CD4-positive, alpha-beta T cell treated with Interferon alpha-2 for 1 hour (primary cell): ENCODE measurements at places on chromosomes 11 and 22.

GRCh38 chr22:42076764-42077485 lies 2.6 kb upstream of the SMDT1 start:
- DNase-seq = no peak

DNA sequence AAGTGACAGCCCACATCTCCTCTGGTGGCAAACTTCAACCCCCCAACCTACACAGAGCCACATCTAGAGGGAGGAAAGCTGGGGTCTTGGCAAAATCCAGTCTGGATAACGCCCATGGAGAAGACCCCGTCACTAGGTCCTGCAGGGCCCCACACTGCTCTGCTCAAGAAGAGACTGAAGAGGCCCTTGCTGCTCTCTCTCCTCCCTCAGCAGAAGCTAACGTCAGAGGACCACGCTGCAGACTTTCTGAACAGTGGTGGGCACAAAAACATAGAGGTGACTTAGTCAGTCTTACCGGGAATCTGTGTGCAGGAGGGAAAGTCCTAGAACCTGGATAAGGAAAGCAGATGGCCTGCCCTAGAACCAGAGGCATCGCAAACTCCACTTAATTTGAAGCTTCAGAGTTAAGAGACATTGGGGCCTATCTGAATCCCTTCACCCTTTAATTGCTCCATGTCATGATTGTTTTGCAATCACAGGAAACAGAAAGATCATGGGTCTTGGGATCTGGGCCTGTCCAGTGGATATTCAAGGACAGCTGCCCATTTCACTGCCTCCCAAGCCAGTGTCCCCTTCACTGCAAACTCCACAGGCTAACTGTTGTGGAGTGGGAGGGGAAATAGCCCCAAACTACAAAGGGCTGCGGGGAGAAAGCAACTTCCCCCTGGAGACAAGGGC lies 1.7 kb downstream of the DKK3 start:
- DNase-seq = no peak

GRCh38 chr11:129967996-129968395 lies 34.6 kb downstream of the PRDM10 start:
- no peak for DNase-seq

DNA sequence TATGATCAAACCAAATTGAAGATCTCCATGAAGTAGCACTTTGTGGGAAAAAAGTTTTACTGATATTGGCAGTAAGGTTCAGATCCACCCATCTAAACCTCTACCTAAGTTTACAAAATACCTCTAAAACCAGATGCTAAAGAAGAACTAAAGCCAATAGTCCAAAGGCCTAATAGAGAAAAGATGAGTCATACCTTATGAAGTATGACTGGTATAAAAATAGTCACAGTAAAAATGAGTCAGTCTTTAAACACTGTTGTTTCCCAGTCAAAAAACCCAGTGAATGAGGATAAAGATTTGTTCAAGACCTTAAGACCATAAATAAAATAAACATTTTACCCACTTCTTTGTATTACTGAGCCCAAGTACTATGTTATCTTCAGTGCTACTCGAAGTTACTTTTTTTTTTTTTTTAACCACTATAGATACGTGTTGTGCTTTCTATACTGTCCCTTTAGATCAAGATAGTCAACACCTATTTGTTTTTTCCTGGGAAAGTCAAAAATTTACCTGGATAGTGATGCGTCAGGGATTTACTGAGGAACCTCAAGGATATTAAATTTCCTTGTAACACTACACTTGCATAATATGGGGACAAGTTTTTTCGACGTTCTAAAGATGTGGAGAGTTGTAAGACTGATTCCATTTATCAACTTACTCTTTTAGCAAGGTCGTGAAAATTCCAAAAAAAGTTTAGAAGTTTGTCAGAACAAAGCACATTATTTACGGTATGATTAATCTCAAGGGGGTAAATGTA lies 87.3 kb downstream of the CCDC73 start:
- DNase-seq = no peak

DNA sequence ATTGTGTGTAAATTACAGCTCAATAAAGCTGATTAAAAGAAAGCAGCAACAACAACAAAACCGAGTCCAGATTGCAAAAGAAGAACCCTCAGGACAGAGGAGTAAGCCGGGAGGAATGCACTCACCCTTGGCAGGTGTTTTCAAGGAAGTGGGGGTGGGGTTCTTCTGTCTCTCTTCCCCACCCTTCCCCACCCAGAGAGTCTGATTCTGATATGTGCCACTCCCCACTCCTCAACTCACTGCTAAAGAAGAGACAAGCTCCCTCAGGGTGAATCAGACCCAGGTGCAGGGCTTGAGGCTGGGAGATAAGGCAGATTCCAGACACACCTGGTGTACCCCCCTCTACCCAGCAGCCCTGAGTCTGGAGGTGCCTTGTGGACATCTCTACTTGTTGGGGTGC lies 38.4 kb upstream of the PHF21A start:
- DNase-seq = no peak

- DNase-seq = no peak
Observed at GRCh38 chr11:34826384-34826726, 89.8 kb downstream of the APIP start.

DNA sequence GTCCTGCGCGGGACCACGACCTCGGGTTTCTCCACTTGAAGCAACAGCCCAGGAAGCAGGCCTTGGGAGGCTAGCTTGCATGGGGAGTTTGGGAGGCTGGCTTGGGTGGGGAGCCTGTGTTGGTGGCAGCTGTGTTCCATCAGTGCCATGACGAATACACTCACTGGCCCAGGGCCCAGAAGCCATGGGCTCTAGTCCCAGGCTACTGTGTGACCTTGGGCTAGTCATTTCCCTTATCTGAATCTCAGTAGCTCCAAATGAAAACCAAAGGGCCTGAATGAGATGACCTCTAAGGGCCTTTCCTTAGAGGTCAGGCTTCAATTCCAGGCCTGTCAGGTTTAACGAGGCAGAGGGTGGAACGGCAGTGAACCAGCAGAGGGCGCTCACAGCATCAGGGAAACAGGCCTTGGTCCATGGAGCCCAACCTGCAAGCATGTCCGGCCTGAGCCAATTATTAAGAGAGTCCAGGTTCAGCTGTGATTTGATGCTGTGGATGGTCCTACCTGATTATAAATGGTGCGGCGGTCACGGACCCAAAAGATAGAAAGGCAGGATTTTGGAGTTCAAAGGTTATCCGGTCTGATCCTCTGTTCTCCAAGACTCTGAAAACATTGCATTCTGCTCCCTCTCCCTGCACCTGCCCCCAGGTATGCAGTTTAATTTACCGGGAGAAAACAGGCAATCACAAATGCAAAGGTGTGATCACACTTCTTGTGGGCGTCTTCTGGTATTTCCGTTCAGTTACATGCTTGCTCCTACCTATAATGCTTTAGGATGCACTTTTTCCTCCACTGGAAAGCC lies 15.9 kb downstream of the PTPN5 start:
- peak; percentile 43 for DNase-seq

DNA sequence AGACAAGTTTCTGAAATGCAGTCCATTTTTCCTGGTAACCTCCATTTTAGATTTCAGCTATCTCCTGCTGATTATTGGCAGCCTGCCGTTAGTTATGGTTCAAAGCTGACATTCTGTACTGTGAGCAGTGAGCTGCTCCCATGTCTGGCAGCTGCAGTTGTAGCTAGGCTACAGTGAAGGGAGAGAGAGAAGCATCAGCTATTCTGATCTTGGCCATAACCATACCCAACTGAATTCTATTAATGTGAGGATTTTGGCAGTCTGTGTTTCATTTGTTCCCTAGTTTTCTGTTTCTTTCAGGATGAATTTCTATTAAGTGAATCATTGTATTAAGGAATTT lies 33.4 kb downstream of the SIK2 start:
- DNase-seq = no peak

DNA sequence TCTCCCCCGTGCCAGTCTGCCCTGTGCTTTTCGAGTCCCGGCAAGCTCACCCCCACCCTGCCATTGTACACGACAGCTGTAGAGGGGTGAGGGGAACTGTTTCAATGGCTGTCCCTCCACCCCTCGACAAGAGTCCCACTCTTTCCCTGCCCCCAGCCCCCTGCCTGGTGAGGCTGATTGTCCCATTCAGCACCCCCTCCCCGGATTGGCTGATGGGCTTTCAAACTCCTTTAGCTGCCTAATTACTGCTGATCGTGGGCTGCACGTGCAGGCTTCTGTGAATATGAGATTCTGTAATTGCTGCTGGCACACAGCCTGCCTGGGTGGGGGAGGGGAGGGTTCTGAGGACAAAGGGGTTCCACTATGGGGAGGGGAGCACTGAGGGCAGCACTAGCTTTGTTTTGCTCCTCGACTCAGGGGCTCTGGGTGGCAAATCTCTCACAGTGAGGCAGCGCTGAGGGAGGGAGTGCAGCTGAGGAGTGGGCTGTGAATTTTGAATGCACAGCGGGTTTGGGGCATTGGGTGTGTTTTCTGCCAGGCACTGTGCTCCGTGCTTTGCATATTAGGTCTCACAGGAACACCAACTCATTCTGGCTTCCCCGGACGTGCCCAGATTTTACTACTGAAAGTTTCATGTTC lies 42.6 kb upstream of the ACCSL start:
- DNase-seq = no peak

DNA sequence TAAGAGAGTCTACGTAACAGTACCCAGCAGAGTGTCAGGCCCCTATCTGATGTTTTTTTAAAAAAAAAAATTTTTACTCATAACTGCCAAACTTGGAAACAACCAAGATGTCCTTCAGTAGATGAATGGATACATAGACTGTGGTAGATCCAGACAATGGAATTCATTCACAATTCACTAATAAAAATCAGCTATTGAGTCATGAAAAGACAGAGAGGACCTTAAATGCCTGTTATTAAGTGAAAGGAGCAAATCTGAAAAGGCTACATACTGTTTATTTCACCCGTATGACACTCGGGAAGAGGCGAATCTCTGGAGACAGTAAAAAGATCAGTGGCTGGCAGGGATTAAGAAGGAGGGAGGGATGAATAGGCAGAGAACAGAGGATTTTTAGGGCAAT lies 541.4 kb upstream of the TENM4 start:
- DNase-seq = no peak

DNA sequence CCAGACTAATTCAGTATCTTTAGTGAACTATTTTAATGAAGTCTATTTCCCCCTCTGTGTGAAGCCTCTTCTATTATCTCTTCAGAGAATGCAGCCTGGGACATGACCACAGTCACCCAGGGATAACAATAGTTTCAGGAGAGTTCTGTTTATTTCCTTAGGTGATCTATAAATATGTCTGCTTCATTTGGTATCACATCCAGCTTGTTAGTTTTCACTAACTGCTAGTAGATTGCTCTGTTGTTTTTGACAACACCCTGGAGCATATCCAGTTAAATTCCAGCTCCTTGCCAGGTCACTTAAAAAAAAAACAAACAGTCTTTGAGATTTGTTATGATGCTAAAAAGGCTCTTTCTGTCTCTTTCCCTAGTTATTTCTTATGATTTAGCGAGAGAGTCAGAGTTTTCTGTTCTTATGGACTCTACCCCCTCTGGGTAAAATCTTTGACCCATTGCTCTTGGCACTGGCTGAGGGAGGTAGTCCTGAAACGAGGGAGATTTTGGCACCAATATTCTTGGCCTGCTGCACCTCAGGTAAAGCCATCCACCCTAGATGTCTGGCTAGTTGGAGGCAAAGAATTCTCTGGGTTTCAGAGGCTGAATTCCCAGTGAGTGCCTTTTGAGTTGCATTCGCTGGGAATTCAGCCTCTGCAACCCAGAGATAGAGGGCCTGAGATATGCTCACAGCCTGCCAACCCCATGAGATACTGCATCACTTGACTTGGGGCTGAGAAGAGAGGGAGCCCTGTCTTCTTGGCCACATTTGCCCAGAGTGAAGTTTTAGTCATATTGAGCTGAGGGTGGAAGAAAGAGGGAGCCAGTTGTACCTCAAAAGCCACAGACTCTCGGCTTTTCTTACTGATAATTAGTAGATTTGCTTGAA lies 159.1 kb downstream of the PGR start:
- DNase-seq = no peak

- DNase-seq = no peak
Observed at GRCh38 chr22:46136486-46137217, 13.7 kb upstream of the PPARA start.

- DNase-seq = no peak
Observed at GRCh38 chr11:66448523-66448922, 9.9 kb upstream of the MRPL11 start.

DNA sequence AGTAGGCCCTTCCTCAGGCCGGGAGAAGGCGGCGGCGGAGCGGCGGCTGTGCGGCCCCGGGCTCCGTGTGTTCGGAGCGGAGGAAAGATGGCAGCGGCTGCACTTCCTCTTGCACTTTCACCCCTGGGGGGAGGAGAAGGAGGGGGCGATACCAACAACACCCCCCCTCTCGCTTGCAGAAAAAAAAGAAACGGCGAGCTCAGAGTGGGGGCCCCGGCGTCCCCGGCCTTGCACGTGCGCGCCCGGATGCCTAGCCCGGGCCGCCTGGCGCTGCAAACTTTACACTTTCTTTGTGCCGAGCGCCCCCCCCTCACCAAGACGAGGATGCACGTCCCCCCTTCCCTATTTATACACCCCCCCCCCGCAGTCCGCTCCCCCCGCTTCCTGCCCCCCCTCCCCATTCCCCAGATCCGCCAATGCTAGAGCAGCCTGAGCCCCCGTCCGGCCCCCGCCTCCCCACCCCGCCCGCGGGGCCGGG lies at the start of gene PATZ1:
TSS of gene PATZ1 (minus strand) at position 92 of the 478 bp plus-strand sequence. CDS start 744 bp downstream, outside the sequence.
- DNase-seq = peak; percentile 90

GRCh38 chr22:20803696-20804324 lies 29.9 kb downstream of the SERPIND1 start:
- peak; percentile 12 for DNase-seq

- no peak for DNase-seq
Observed at GRCh38 chr11:61728940-61729219, 23.6 kb upstream of the MYRF start.

DNA sequence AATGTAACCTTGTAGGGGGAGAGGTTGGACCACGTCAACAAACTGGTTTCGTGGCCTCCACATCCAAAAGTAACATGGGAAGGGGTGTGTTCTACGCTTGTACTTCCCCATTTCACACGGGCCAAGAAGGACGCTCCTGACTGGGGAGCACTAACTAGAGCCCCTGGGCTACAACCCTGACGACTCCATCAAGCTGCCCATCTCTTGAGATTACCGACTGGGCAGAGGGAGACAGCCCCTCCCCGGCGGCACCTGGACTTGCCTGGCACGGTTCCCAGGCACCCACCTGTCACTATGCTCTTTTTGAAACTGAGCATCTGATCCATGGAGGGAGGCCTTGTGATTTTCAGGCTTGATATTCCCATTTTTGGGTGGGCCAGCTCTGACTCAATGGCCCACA lies 68.5 kb downstream of the SHANK2 start:
- DNase-seq = no peak

DNA sequence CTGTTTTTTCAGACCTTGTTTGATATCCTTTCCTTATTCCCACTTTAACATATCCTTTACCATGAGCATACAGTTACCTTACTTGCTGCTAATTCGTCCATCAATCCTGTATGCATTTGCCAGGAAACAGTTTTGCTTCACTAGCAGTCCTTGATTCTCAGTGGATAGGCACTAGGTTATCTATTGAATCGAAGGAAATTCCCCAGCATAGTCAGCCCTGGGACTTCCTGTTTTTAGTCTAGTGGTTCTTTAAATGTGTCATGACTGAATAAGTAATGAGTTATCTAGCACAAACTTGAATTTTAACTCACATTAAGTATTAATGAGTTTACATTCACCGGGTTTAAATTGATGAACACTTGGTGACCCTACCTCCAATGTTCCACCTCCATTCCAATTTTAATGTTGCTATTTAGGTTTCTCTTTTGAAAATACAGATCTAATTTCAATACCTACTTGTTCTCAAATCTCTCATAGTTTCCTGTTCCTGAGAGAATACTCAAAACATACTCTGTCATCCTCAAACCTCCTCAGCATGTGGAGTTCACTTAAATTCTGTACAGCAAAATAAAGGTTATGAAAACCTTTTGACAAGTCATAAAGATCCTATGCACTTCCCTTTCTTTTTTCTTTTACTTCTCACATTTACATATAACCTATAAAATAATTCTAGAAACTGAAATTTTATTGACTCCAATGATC lies 1375.1 kb upstream of the TENM4 start:
- DNase-seq = no peak

- no peak for DNase-seq
Observed at GRCh38 chr11:27444801-27445215, 27.8 kb downstream of the LGR4 start.
